ENCODE measurements at places on chromosomes 11 and 22.
A peak's percentile ranks its signal among the peaks of the same experiment; 100 is the strongest.

GRCh38 chr11:124678416-124678815, 4.7 kb downstream of the SPA17 start:
- H3K36me3 ChIP-seq = no peaks in the 10 kb centered on the region
- DNase-seq = no peak

- no peak for DNase-seq
- H3K4me3 ChIP-seq = no peak overlapping the region
- H3K36me3 ChIP-seq = peaks cover 12% of the 10 kb centered on the region
- H3K27me3 ChIP-seq = no peaks in the 10 kb centered on the region
- no peak overlapping the region for H3K27ac ChIP-seq
Measured at GRCh38 chr11:57560146-57560545, 7.3 kb downstream of the UBE2L6 start.

DNA sequence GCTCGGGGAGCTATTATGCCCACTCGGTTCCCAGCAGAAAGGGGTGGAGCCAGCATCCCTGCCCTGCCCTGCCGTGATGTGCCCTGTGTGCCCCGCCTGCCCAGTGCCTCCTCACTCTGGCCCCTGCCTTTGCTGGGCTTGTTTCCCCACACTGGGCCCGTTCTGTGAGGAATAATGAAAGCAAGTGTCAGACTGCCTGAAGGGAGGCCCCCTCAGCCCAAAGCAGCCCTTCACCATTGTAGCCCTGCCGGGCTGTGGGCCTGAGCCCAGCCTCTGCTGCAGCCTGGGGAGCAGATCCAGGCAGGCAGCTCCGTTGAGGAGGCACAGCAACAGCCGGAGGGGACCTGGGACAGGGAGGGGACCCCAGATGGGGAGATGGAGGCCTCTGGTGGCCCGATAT, 20.2 kb upstream of the NEFH start:
- H3K36me3 ChIP-seq = no peaks in the 10 kb centered on the region
- H3K4me3 ChIP-seq = no peak overlapping the region
- no peaks in the 10 kb centered on the region for H3K4me1 ChIP-seq
- no peaks in the 10 kb centered on the region for H3K27me3 ChIP-seq

DNA sequence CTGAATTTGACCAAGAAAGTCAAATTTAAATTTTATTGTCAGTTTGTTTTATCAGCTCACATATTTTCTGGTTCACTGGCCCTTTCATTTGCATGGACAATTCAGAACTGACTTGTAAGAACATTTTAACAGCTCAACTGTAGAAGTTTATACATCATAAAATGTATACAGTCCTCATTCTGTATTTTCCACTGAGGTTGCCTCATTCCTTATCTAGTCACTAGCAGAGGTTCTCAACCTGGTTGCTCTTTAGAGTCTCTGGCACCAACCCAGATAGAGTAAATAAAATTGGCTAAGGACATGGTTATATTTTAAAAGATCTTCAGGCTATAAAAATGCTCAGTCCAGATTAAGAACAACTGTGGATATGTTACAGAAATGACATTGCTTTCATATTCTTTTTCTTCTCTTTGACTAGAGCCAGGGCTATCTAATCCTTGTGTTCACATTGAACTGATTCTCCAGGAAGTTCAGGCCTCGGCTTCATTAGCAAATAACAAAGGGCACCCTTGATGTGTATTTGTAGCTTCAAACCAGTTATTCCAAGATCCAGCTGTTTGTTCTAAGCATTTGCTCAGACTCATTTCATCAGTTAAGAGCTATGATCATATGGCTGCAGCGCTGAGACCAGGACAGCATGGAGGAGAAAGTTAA, 782.5 kb downstream of the ETS1 start:
- no peaks in the 10 kb centered on the region for H3K4me1 ChIP-seq
- no peak overlapping the region for H3K27ac ChIP-seq
- no peak for DNase-seq
- H3K27me3 ChIP-seq = peaks cover 10% of the 10 kb centered on the region
- H3K4me3 ChIP-seq = no peak overlapping the region

- no peaks in the 10 kb centered on the region for H3K27me3 ChIP-seq
- H3K4me3 ChIP-seq = no peak overlapping the region
- no peak overlapping the region for H3K27ac ChIP-seq
- no peaks in the 10 kb centered on the region for H3K4me1 ChIP-seq
Measured at GRCh38 chr11:102589047-102589459, 36.1 kb downstream of the MMP20 start.

DNA sequence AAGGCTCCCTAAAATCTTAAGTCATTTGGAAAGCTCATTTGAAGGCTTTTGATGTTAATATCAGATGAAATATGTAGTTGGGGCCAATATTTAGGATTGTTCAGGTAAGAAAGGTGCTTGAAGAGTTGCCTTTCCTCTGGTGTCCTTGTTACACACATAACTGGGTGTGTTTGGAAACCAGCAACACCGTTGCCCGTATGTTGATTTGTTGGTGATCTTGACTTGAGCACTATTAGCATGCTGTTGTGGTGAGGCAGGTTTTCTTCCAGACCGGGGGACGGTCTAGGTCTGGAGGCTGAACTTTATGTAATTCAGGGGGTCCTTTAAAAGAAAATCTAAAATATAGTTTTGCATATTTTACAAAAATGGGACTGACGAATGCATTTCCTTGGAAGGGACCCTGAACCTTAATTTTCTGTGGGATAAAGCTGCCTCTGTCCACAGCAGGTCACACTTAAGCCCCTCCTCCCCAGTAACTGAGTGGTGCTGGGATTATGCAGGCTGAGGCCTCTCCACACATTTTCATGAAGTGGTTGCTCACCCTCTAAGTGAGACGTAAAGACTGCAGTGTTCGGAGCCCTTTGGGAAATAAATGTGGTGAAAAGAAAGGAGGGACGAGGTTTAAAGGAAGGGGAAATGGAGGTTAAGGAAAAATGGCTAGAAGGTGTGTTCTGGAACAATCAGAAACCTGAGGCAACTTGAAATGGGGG, 1.8 kb downstream of the YWHAH start:
- peaks cover 10% of the 10 kb centered on the region for H3K36me3 ChIP-seq
- H3K27ac ChIP-seq = peak overlapping the region; percentile 88
- peaks cover 6% of the 10 kb centered on the region for H3K4me1 ChIP-seq
- DNase-seq = no peak
- no peak overlapping the region for H3K4me3 ChIP-seq

GRCh38 chr22:36199001-36199551, 2.5 kb downstream of the APOL4 start:
- H3K4me3 ChIP-seq = no peak overlapping the region

DNA sequence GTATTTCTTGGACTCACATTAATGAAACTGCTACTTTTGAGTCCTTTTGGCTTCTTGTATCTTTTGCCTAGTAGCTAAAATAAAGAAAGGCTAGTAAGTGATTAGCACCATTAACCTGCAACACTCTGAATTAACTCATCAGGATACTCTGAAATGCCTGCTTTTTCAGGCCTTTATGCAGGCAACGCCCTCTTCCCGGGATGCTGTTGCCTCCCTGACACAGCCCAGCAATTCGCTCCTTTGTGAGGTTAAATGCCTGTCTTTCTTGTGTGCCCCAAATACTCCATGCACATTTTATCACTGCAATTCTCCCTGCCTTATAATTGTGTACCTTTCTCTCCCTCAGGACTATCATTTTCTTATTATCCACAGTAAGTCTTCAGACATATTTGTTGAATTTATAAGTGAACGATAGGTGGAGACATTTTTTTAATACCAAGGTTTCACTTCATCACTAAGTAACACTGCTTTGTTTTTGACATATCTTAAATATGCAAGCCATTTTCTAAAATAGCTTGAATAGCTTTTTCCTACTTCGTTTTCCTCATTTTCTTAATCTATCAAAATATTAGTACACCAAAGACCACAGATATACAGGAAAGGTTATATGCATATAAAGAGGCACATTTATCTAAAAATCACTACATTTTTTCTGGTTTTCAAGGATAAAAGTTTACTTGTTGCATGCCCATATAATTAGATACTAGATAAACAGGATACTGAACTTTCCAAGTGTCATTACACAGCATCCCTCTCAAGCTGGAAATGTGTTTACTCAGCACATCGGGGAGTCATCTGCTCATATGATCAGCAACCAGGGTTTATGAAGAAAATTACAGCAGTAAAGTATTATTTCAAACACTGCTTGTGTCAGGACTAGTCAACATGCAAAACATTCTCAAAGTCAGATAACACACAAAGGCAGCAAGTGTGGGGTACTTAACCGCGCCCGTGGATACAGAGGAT, 48.5 kb upstream of the DDI1 start:
- no peaks in the 10 kb centered on the region for H3K4me1 ChIP-seq
- no peaks in the 10 kb centered on the region for H3K27me3 ChIP-seq
- no peak overlapping the region for H3K4me3 ChIP-seq

DNA sequence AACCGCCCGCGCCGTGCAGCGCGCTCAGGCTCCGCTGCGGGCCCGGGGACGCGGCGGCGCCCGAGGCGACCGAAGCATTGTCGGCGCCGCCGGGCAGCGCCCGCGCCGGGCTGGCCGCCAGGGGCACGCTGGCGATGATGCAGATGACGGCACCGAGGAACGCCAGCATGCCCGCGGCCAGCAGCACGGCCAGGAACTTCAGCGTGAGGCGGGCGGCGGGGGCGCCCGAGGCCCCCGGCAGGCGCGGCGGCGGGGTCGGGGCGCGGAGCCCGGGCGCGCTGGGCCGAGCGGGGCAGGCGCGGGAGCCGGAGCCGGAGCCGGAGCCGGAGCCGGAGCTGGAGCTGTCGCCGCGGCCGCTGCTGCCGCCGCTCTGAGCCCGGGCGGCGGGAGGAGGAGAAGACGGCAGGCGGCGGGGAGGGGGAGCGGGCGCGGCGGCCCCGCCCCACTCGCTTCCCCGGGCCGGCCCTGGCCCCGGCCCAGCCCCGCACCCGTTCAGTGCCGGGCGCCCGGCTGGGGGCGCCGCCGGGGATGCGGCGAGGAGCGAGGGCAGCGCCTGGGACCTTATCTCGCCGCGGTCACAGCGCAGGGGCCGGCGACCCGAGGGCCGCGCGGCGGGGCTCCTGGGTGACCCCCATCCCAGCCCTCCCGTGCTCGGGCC, at the start of gene NPTXR:
NPTXR (minus strand) TSS at position 372 of the 658 bp plus-strand sequence.
- H3K36me3 ChIP-seq = no peaks in the 10 kb centered on the region
- no peak within 1 kb of the TSS for H3K27ac ChIP-seq
- no peaks in the 10 kb centered on the region for H3K4me1 ChIP-seq
- H3K4me3 ChIP-seq = peak within 1 kb of the TSS; percentile 53

- H3K36me3 ChIP-seq = no peaks in the 10 kb centered on the region
- H3K27ac ChIP-seq = no peak overlapping the region
- no peak for DNase-seq
- peaks cover 19% of the 10 kb centered on the region for H3K27me3 ChIP-seq
- no peak overlapping the region for H3K4me3 ChIP-seq
Measured at GRCh38 chr11:70489276-70489675, 90.9 kb downstream of the CTTN start.

GRCh38 chr22:45756558-45756957, 84.9 kb downstream of the ATXN10 start:
- H3K36me3 ChIP-seq = peaks cover 3% of the 10 kb centered on the region
- H3K27me3 ChIP-seq = no peaks in the 10 kb centered on the region
- H3K4me1 ChIP-seq = no peaks in the 10 kb centered on the region
- no peak overlapping the region for H3K4me3 ChIP-seq
- no peak for DNase-seq
- no peak overlapping the region for H3K27ac ChIP-seq

GRCh38 chr11:40130427-40130826, 1329.0 kb downstream of the LRRC4C start:
- no peak overlapping the region for H3K4me3 ChIP-seq
- H3K4me1 ChIP-seq = no peaks in the 10 kb centered on the region
- no peaks in the 10 kb centered on the region for H3K36me3 ChIP-seq
- H3K27me3 ChIP-seq = no peaks in the 10 kb centered on the region
- no peak for DNase-seq
- H3K27ac ChIP-seq = no peak overlapping the region

DNA sequence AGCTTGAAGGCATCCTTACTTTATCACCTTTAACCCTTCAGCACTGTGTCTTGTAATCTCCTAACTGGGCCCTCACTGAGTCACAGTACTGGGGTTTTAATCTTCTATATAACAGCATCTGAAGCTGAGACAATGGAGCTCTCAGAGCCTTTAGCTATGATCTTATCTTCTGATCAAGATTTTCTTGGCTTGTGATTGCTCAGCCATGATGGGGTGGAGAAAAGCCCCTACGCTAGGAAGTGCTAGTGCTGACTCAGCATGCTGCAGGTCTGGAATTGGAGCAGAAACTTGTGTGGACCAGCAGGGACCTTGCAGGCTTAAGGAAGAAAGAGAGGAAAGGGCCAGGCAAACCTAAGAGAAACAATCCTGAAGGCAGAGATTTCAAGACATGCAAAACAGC, 71.7 kb upstream of the EED start:
- H3K4me1 ChIP-seq = no peaks in the 10 kb centered on the region
- no peak for DNase-seq
- H3K4me3 ChIP-seq = no peak overlapping the region
- H3K27me3 ChIP-seq = no peaks in the 10 kb centered on the region
- H3K27ac ChIP-seq = no peak overlapping the region

DNA sequence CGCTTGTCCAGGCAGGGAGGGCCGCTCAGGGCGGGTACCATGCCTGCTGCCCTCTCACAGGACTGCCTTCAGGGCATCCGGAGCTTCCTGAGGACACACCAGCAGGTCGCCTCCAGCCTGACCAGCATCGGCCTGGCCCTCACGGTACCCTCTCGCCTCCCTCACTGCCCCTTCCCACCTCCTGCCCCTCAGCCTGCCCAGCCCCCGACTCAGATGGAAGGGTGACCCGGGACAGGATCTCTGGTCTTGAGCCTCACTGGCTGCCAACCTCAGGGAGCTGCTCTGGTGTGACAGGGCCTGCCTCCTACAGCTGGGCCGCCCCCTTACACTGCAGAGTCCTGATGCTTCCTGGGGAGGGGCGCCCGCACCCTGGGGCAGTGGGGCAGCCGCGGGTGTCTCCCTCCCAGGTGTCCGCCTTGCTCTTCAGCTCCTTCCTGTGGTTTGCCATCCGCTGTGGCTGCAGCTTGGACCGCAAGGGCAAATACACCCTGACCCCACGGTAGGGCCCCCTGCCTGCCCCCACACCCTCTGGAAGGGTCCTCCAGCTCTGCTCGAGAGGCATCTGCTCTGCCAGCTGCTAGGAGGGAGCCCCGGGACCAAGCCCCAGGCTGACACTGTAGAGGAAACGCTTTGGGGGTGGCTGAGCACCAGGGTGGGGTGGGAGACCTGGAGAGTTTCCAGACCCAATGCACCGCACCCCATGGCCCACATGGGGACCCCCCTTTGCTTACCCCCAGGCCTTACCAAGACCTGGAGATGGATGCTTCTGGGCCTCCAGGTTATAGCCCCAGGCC, 14.6 kb downstream of the TSPAN32 start:
- H3K4me3 ChIP-seq = no peak overlapping the region
- DNase-seq = no peak
- no peaks in the 10 kb centered on the region for H3K36me3 ChIP-seq
- H3K27me3 ChIP-seq = no peaks in the 10 kb centered on the region
- H3K4me1 ChIP-seq = no peaks in the 10 kb centered on the region

Measured in T-cell (primary cell).